Anterior cingulate cortex (tissue), 58 donors: ENCODE measurements at places on chromosomes 1 and 21.

DNA sequence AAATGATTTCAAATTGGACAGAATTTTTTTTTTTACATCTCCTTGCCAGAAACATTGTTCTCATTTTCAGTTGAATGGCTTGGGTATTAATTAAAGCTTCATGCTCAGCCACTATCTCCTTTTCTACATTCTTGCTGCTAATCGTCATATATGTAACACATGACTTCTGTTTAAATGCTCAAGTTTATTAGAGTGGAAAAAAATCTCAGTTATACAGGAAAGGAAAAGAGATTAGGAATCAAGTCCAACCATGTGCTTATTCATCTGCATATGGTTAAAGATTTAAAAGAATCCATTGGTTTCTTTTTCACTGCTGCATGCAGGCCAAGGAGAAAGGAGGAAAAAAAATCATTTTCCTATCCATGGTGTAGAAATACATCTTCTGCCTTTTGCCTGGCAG, 47.3 kb upstream of the CNN3 start:
- DNase-seq, result no peak

DNA sequence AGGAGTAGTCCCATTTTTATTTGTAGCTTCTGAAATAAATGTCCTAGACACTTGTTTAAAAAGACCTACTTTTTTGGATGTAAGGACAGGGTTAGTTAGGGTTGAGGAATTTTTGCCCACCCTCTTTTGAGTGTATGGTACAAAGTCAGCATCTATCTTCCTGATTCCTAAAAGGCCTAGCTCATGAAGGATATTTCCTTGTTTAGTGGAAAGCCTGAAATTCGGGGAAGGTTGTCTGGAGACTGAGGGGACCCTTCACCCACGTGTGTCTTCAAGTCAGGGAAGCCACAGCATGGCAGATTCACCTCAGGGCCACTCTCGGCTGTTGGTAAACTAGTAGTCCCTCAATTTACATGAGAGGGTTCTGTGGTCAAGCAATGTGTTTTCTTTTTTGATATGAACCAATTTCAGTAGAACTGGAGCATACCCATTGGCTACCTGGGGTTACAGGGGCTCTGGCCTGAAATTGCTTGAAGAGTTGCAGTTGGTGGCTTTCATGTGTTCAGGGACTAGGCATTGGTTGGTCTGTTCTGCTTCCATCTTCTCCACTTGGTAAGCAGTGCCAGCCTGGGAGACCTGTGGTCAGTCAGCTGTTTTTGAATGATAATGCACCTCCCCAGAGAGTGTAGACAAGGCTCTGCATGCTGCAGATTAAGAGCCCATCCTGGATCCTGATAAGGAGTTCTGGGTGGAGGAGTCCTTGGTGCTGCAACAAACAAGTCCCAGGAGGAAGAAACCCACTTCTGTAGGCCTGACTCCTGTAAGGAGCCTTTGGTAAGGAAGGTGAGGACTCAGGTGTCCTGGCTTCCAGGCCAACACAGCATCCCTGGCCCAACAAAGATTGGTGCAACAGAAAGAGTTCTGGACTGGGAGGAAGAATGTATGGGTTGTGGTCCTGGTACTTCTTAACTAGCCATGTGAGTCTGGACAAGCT, 6.3 kb downstream of the BTG2 start:
- no peak for DNase-seq

DNA sequence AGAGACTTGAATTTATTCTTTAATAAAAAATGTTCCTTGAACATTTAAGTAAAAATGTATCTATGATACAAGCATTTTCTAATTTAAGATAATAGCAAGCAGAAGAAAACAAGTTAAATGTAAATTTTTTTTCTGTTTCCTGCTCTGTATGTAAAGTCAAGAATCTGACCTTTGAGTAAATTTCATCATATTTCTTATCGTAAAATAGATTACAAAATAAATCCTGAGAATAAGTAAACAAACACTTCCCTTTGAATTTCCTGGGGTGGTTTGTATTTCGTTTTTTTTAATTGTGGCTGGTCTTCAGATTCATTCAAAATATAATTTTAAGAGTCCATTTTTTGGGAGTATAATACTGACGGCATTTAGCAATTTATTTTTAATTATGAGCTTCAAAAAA, 77.6 kb downstream of the POU2F1 start:
- DNase-seq, result no peak

- no peak for DNase-seq
Measured at GRCh38 chr1:25820247-25821111, 725 bp downstream of the MTFR1L start.

DNA sequence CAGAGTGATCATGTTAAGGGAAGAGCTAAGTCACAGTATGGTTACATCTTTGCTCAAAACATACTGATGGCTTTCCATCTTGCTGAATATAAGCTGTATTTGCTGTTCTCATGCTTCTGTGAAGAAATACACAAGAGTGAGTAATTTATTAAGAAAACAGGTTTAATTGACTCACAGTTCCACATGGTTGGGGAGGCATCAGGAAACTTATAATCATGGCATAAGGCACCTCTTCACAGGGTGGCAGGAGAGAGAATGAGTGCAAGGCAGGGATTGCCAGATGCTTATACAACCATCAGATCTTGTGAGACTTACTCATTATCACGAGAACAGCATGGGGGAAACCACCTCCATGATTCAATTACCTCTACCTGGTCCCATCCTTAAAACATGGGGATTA, 24.4 kb upstream of the RGS5 start:
- DNase-seq, result no peak

DNA sequence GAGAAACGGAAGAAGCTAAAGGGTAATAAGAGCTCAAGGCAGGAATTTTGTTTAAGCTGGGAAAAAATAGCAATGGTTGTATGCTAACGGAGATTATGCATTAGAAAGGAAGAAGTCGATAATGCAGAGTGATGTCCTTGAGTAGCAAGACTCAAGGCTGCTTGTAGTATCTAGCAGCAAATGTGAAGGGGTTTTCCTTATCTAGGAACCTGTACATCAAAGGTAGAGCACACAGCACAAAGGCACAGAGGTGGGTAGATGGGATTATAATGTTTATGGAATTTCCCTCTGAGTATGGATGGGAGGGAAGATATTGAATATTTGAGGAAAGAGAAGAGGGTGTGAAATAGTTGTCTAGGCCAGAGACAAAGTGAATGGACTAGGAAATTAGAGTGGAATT, 114.1 kb downstream of the PROX1 start:
- DNase-seq, result no peak

- no peak for DNase-seq
Measured at GRCh38 chr1:184416481-184416880, 29.7 kb downstream of the C1orf21 start.

DNA sequence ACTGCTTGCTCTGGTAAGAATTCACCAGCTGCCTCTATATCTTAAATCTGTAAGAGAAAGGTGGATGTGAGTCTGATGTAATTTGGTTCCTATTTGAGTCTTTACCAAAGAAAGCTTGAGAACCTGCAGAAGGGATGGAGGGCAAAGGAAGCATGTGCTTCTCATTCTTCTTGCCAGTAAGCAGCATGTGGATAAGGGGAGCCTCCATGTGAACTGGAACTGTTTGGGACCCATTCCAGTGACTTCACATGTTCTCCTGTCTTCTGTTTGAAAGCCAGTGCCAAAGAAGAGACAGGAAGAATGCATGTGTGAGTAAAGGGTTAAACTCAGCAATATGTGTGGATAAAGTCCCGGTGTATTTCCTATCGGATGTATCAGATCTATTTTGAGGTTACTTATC, 119.6 kb upstream of the ADGRL2 start:
- no peak for DNase-seq

- DNase-seq, result no peak
Measured at GRCh38 chr1:72140222-72140621, 142.1 kb downstream of the NEGR1 start.

DNA sequence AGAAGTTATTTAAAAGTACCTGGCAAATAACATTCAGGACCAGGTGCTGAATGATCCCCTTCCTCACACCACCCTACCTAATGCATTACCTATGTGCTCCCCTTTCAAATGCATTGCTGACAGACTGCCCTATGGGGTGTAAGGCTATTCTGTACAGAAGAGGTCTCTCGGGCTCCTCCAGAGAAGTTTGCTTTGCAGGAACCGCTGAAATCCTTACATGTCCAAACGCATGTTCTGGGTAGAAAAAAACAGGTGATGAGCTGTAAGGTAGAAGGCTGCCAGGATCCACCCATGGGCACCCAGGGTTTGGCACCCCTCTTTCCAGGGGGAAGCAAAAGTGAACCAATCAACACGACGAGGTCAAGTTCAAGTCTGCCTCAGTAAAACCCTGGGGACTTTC, 58.3 kb upstream of the TARBP1 start:
- DNase-seq, result no peak

GRCh38 chr1:225777058-225777582, 506 bp upstream of the SRP9 start:
- DNase-seq, result no peak

DNA sequence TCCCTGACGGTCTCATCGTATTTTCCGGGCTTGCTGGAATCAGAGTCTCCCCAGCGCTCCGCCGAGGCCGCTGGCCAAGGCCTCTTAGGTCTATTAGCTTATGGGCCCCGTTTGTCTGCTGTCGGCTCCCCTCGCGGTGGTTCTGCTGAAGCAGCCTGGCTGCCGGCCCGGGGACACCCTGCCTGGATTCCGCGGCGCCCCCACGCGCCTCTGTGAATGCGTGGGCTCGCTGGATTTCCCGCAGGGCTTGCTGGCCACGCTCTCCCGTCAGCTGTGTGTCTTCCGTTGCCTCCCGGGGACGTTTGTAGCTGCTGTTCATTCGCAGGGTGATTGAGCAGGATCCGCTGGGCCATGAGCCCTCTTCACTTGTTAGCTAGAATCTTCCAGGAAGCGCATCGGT, 8.4 kb downstream of the LRRC3 start:
- no peak for DNase-seq

DNA sequence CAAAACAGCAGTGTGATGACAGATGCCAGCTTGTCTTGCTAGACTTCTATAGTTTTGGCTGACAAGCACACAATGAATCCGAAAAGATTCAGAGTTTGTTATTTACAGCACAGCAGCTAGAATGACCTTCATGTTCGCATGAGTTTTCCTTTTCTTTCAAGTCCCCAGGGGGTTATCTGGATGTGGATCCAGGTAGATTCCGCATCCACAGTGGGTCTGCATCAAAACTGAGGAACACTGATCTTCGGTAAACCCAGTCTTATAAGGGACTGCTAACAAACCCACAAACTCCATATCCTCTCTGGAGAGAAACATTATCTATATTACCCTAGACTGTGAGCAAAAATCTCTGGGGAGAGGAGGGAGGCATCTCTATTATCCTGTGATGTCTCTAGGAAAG, 69.0 kb upstream of the DEPDC1 start:
- DNase-seq, result no peak

GRCh38 chr1:66119148-66119547, 326.5 kb downstream of the PDE4B start:
- DNase-seq, result no peak

GRCh38 chr1:186987769-186988168, 159.0 kb downstream of the PLA2G4A start:
- DNase-seq, result no peak

- peak; percentile 83 for DNase-seq
Measured at GRCh38 chr1:27603681-27604578, at the start of gene AHDC1. AHDC1 (minus strand) TSS chr1:27604144; CDS start chr1:27552115, 52,029 bp downstream.

DNA sequence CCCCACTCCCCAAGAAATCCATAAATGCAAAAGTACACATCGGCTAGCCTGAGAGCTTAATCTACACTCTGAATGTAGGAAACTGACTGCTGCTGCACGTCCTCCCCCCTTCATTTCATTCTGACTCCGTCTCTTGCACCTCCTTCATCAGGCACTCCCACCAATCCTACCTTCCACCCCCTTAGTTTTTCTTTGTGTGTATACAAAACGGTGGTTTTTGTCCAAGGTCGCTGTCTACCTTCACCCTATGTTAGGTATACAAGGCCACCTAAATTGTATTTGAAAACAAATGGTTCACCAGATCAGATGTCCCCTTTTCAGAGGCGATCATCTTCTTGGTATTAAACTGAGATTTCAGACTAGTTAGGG, 1.9 kb downstream of the WDR26 start:
- DNase-seq, result no peak

DNA sequence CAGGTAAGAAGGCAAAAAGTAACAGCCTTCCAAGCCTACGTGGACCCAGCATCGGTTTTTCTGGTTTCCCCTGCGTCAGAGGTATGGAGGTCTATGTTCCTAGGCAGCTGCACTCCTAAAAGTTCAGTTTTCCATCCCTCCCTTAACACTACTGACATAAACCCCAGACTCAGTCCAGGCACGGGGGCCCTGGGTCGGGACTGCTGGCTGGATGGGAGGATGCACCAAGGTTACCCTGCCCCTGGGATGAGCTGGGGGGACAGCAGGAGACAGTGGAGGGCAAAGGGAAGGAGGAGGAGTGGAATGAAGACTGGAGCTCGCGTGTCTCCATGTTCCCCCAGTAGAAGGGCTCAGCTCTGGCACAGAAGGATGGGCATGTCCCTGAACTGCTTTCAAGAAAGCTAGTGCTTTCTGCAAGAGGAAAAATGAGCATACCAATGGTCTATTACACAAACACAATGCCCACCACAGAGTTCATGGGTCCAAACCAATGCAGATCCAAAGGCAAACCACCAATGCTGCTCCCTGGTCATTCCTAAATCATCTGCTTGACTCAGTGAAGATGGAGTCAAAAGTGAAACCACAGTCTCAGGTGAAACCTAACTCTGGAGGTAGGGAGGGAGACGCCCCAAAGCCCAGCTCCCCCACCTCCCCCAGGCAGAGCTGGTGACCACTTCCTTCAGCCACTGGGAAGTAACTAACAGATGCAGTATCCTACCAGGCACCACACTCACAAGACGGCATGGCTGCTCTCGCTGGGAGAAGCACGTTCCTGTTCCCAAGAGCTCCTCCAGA, 54.9 kb downstream of the CD46 start:
- DNase-seq, result no peak

DNA sequence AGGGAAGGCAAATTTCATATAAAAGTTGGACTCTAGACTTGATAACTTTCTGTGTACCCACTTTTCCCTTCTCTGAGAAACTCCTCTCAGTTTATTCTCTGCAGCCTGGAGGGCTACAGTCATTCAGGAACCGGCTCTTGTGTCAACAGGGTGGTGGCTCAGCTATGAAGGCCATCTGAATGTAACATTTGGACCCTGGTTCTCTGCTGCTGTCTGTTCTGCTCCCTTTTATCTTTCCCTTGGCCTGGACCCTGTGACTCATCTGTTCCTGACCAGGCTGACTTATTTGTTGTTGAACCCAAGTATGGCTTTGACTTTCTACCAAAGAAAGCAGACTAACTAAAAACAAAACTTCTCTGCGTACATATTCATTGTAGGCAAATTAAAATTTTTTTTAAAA, 75.4 kb downstream of the CENPF start:
- DNase-seq, result no peak

DNA sequence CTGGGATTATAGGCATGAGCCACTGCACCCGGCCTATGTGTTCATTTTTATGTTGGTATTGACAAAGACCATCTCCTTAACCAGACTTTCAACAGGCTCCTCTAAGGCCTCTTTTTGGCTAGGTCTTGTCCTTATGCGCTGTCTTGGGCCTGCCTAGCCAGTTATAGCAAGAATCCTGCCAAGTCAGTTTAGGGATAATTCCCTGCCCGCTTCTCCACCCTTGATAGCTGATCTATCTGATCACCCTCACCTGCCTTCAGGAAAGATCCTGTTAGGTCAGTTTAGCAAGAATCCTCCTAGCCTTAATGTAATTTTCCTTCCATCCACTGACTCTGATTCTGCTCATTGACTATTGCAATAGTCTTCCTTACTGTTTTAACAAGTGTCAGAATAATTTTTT, 2.4 kb upstream of the B4GALT3 start:
- no peak for DNase-seq

GRCh38 chr1:39154553-39155421, 49.7 kb upstream of the MACF1 start:
- no peak for DNase-seq
